Fibroblast of the aortic adventitia (primary cell): ENCODE measurements at places on chromosomes 6 and 20. TPM values are rescaled to one million over a fixed set of nuclear protein-coding genes. Genes with fewer than 3 reads are reported as not detected.

GJA10 gene
- not detected in 2 replicates for total RNA-seq

- no peak for DNase-seq
Observed at GRCh38 chr6:143708889-143709288, 31.1 kb downstream of the PHACTR2 start.

DNA sequence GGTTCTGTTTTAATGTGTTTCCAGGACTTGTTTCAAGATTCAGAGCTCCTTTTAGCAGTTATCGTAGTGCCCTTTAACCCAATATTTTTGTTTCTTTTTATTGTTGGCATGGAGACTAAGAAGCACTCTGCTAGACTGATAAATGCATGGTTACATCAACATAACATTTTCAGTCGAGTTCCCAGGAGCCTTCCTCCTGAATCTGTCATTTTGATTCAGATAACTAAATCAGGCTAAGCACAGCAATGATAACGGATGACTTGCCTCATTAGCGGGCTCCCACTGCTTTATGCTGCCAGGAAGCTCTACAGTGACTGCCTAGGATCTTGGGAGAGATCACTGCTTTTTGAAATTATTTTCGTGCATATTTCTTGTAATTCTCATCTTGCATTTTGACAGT is 772.8 kb upstream of the GJE1 start:
- DNase-seq: peak; percentile 76

HUS1B gene
- total RNA-seq: 0.45 and 0.65 TPM in 2 replicates

GRCh38 chr6:93496548-93496947 is 77.2 kb upstream of the EPHA7 start:
- no peak for DNase-seq

ETV7 gene
- 0.09 TPM in 1 of 2 replicates, not detected in the other for total RNA-seq

CRYBG1 gene
- total RNA-seq: 19.3 and 105 TPM in 2 replicates

FOXF2 gene
- total RNA-seq: 0.25 and 8.1 TPM in 2 replicates

DNA sequence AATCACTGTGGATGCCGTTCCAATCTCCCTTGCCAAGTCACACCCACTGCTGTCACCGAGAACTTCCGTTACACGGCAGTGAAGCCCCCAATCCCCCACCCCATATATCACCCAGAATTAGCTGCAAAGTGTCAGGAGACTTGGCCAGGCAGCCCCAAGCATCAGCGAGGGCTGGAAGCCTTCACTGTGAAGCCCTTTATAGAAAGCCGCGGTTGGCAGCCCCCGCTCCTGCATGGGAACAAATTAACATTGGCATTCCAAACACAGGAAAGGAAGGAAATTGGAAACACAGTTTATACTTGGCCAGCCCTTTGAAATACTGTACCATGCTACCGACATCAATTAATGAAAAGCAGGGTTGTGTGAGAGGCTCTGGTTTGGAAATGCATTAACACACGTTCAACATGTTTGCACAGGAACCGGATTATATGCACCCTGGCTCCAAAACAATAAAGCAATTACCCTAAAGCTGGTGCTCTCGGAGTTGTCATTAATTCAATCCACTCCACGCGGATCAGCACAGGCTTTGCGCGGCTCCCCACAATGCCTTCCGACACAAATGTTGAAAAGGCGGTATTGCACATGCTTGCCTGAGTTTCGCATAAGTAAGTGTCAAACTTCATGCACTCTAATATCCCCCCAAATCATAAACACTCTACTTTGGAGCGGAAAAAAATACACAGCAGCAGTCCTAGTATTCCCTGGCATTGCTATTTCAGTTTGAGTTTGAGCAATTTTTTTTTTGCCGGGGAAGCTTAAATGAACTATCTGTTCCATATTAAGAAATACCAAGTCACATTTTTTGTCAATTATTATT is 7.1 kb downstream of the BMP7 start:
- no peak for DNase-seq

CCDC28A gene
- total RNA-seq: 8.9 and 11.7 TPM in 2 replicates

GRCh38 chr20:37914672-37915433 is 11.9 kb downstream of the VSTM2L start:
- DNase-seq: no peak

- peak; percentile 35 for DNase-seq
Observed at GRCh38 chr20:43375591-43375990, 82.1 kb upstream of the SRSF6 start.

DNA sequence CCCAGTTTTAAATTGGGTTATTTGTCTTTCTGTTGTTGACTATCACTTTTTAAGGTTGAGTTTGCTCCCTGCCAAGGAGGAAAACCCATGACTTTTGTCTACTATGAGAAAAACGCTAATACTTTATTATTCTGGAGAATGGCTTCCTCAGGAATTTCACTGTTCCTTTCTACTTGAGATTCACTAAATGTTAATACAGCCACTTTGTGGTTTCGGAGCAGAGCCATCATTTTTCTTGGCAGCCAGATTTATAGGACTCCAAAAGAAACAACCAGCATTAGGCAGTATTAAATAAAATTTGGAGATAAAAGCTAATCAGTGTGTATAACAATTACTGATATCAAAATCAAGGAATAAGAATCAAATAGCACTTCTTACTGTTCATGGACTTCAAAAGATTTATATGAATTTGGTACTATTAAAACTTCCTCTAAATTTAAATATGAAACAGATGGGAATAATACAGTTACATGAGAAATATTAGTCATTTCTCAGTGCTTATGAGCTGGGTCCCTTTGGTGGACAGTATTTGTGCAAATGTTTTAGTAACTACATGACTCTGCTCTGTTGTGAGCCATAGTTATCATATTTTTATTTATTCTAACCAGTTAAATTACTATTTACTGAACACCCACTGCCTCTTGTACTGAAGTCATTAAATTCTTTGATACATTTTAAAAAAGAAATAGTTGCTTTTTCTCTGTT is 64.1 kb upstream of the FBXO30 start:
- peak; percentile 71 for DNase-seq

DNA sequence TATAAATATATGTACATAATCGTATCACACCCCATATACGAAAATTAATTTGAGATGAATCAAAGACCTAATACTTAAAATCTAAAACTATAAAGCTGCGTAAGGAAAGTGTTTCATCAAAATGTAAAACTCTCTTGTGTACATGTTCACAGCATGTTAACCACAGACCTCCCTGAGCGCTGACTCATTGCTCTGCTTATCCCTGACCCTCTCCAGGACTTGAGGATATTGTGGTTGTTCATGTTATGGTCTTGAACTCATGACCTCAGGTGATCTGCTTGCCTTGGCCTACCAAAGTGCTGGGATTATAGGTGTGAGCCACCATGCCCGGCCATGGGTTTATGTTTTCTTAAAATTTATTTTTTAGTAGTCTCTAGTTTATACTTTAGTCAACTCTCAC is 14.2 kb downstream of the FAM83B start:
- peak; percentile 2 for DNase-seq

- DNase-seq: no peak
Observed at GRCh38 chr6:51490101-51490500, 597.3 kb downstream of the PKHD1 start.

GRCh38 chr20:53258741-53259140 is 286.6 kb downstream of the TSHZ2 start:
- DNase-seq: no peak

DNA sequence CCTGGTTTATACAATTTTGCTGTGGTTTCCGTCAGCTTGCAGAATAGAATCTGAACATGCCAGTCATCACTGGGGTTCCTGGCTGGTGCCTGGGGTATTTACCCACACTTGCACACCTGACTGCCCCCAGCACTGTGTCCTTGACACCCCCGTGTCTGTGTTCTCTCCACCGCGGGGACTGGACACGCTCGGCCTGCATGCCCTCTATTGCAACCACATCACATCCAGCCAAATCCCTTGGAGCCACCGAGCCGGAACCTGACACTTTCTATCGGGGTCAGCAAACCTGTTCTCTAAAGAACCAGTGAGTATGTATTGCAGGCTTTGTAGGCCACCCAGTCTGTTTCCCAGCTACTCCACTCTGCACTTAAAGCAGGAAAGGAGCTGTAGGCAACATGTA is 527.5 kb downstream of the PRKN start:
- DNase-seq: no peak

OR2B6 gene
- not detected in 2 replicates for total RNA-seq

GRCh38 chr20:64200740-64201139 is 36.5 kb downstream of the MYT1 start:
- DNase-seq: no peak

KIAA0408 gene
- total RNA-seq: 1.5 and 12.8 TPM in 2 replicates

- DNase-seq: peak; percentile 32
Observed at GRCh38 chr20:33387177-33387576, 14.1 kb downstream of the CDK5RAP1 start.

- no peak for DNase-seq
Observed at GRCh38 chr20:45860560-45861220, 3.3 kb downstream of the ZSWIM3 start.

DNA sequence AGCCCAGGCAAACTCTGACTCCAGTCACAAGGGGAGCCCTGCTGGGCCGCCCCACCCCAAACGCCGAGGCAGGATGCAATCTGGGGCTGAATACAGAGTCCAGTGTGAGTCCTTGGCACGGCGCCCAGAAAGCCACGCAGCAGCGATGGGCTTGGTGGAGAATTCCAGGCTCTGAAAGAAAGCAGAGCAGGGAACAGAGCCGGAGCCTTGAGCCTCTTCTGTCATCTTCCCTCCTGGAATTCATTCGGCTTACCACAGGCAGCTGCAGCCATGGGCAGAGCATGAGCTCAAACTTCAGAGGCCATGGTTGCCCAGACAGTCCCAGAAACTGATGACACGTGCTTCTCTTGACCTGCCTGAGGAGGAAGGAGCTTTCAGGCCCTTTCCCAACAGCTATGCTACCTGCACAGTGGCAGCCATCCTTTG is 441.1 kb upstream of the JARID2 start:
- peak; percentile 94 for DNase-seq

DNA sequence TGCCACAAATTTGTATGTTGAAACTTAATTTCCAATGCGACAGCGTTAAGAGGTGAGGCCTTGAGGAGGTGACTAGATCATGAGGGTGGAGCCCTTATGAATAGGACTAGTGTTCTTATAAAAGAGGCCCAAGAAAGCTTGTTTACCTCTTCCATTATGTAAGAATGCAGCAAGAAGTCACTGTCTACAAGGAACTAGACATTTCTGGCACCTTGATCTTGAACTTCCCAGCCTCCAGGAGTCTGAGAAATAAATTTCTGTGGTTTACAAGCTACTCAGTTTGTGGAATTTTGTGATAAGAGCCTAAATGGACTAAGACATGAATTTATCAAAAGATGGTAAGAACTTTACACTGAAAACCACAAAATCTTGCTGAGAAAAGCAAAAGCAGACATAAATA is 173.6 kb upstream of the SGK1 start:
- peak; percentile 67 for DNase-seq
